ENCODE measurements at places on chromosomes 1 and 21. TPM values are rescaled to one million over a fixed set of nuclear protein-coding genes. Genes with fewer than 3 reads are reported as not detected.

DNA sequence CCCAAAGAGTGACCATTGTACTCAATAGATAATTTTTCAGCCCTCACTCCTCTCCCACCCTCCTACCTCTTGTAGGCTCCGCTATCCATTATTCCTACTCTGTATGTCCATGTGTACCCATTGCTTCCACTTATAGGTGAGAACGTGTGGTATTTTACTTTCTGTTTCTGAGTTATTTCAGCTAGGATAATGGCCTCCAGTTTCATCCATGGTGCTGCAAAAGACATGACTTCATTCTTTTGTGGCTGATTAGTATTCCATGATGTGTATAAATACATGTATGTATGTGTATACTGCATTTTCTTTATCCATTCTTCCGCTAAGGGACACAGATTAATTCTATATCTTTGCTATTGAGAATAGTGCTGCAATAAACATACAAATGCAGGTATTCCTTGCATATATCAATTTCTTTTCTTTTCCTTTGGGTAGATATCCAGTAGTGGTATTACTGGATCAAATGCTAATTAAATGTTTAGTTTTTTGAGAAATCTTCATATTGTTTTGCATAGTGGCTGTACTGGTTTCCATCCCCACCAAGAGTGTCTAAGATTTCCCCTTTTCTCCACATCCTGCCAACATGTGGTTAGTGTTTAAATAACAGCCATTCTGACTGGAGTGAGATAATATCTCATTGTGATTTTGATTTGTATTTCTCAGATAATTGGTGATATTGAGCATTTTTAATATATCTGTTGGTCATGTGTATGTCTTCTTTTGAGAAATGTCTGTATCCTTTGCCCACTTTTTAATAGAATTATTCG is 4.9 kb downstream of the LY9 start:
- DNase-seq: no peak
- no peaks in the 10 kb centered on the region for H3K4me1 ChIP-seq
- H3K36me3 ChIP-seq: no peaks in the 10 kb centered on the region

- no peak overlapping the region for H3K27ac ChIP-seq
- H3K36me3 ChIP-seq: no peaks in the 10 kb centered on the region
- H3K4me3 ChIP-seq: no peak overlapping the region
- DNase-seq: peak; percentile 11
These were observed 397.1 kb upstream of the VAMP3 start for GRCh38 chr1:7373876-7374562.

DNA sequence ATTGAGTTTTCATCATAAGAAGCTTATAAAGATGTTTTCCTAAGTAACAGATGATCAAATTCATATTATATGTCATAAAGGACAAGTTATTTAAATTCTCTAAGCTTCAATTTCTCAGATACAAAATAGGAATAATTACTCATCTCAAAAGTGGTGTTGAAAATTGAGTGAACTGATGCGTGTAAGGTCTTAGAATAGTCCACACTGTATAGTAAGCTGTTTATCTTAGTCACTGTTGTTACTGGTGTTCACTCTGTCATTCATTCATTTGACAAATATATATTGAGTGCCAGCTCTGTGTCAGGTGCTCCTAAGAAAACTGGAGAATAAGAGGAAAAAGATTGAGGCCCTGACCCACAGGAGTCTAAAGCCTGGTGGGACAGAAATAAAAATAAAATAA is 186.3 kb upstream of the BRINP3 start:
- H3K27me3 ChIP-seq: no peaks in the 10 kb centered on the region
- no peak overlapping the region for H3K27ac ChIP-seq
- DNase-seq: no peak
- no peaks in the 10 kb centered on the region for H3K36me3 ChIP-seq
- no peaks in the 10 kb centered on the region for H3K4me1 ChIP-seq
- no peak overlapping the region for H3K4me3 ChIP-seq

GRCh38 chr1:48869116-48869893 is 92.6 kb upstream of the BEND5 start:
- no peak for DNase-seq

- no peaks in the 10 kb centered on the region for H3K36me3 ChIP-seq
- no peaks in the 10 kb centered on the region for H3K27me3 ChIP-seq
- DNase-seq: peak; percentile 90
- H3K4me3 ChIP-seq: no peak overlapping the region
- peaks cover 12% of the 10 kb centered on the region for H3K4me1 ChIP-seq
- no peak overlapping the region for H3K27ac ChIP-seq
These were observed 33.7 kb downstream of the TTC39A start for GRCh38 chr1:51296383-51297357.

DNA sequence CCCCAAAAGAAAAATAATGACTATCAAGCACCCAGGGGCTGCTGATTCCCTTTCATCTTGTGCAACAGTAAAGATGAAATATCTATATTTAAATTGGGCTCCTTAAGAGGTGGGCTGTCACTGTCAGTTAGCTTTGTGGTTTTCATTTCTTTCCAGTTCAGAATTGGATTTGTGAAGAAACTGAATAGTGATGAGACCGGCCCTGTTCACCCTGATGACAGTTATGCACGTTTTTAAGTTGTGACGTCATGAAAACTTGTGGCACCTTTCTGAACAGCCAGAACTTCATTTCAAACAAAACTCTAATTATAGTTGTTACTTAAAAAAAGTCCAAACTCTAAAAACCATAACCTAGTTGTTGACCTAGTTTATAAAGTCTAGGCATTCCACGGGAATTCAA is 125.9 kb downstream of the RUNX1 start:
- H3K27me3 ChIP-seq: no peaks in the 10 kb centered on the region
- no peaks in the 10 kb centered on the region for H3K4me1 ChIP-seq
- no peak overlapping the region for H3K4me3 ChIP-seq
- H3K36me3 ChIP-seq: no peaks in the 10 kb centered on the region

DNA sequence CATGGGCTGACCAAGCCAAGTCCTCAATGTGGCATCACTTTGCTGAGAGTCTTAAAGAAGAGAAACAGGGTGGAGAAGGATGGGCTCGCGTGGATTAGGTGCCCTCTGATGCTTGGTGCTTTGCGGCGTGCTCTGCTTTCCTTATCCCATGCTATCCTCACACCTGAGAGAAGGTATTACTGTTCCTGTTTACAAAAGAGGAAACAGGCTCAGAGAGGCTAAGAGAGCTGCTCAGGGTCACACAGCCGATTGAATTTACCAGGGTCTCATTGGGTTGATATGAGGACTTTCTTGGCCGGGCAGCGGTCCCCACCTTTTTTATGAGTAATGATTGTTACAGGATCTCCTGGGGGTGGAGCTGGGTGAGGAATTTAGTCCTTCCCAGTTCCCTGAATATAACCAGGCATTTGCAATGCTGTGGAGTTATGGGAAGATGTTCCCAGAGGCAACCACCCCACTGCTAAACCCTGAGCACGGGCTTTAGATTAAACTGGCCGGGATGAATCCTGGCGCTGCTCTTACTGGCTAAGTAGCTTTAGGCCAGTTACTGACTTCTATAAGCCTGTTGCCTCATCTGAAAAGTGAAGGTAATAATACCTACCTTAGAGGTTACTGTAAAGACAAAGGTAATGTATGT is 4.5 kb downstream of the ASCL5 start:
- H3K4me1 ChIP-seq: no peaks in the 10 kb centered on the region
- no peaks in the 10 kb centered on the region for H3K36me3 ChIP-seq
- H3K4me3 ChIP-seq: no peak overlapping the region
- H3K27ac ChIP-seq: no peak overlapping the region
- H3K27me3 ChIP-seq: no peaks in the 10 kb centered on the region
- no peak for DNase-seq

- DNase-seq: no peak
- no peak overlapping the region for H3K27ac ChIP-seq
- H3K4me1 ChIP-seq: peaks cover 5% of the 10 kb centered on the region
- no peaks in the 10 kb centered on the region for H3K27me3 ChIP-seq
These were observed 56.9 kb downstream of the ENAH start for GRCh38 chr1:225595974-225596551.

- H3K4me3 ChIP-seq: no peak overlapping the region
- no peak overlapping the region for H3K27ac ChIP-seq
- H3K36me3 ChIP-seq: no peaks in the 10 kb centered on the region
- H3K4me1 ChIP-seq: no peaks in the 10 kb centered on the region
- no peaks in the 10 kb centered on the region for H3K27me3 ChIP-seq
These were observed 106.3 kb upstream of the GUCA2B start for GRCh38 chr1:42046761-42047507.

DNA sequence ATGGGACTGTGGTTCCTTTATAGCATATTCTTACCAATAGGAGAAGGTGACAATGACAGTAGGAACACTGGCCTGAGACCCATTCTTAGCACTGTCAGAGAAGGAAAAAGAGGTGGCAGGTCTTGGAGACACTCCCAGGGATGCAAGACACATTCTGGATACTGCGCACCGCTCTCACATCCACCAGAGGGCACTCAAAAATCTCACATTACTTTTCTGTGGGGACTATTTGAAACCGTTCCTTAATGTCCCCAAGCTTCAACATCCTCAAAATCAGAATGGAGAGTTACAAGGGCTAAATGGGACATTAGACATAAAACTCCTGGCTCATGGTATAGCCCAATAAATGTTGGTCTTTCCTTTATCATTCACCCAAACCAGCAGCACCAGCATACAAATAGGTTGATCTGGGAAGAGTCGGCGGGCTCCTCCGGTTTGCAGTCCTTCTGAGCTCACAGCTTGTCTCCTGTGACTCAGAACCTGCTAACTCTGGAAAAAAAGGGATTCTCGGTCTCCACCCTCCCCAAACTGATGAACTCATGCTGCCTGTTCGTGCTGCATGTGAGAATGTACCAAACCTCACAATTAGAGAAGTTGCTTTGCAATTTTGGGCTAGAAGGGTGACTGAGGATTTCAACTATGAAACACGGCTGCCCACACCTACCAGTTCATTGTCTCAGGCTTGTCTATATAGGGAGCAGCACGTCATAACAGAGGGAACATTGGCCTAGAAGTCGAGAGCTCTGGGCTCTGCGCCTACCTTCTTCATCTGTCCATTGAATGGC is 40.2 kb downstream of the IL12RB2 start:
- no peak for DNase-seq
- H3K36me3 ChIP-seq: no peaks in the 10 kb centered on the region
- no peaks in the 10 kb centered on the region for H3K27me3 ChIP-seq

DNA sequence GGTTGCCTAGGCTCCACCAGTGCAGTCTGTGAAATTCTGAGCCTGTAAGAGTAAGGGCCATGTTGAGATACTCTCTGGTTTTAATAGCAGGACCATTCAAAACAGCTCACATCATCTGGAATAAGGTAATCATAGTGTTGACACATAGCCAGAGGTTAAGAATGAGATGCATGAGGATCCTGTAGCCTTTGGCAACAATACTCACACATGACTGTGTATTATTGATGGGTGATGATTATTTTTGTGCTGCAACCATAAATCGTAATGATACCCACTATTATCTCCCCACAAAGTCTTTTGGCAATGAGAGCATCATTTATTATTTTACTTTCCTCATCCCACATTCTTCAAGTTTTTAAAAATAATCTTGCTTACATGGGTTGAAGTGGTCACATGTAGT is 35.5 kb downstream of the KCNK2 start:
- DNase-seq: no peak
- H3K36me3 ChIP-seq: no peaks in the 10 kb centered on the region
- H3K27me3 ChIP-seq: no peaks in the 10 kb centered on the region
- H3K27ac ChIP-seq: no peak overlapping the region
- no peak overlapping the region for H3K4me3 ChIP-seq
- no peaks in the 10 kb centered on the region for H3K4me1 ChIP-seq

- no peaks in the 10 kb centered on the region for H3K27me3 ChIP-seq
- H3K4me1 ChIP-seq: no peaks in the 10 kb centered on the region
- H3K27ac ChIP-seq: no peak overlapping the region
- no peak for DNase-seq
These were observed 84.6 kb upstream of the SERBP1 start for GRCh38 chr1:67514786-67515185.

- no peaks in the 10 kb centered on the region for H3K4me1 ChIP-seq
- H3K36me3 ChIP-seq: no peaks in the 10 kb centered on the region
- H3K27me3 ChIP-seq: no peaks in the 10 kb centered on the region
- H3K27ac ChIP-seq: no peak overlapping the region
- no peak overlapping the region for H3K4me3 ChIP-seq
These were observed 388.2 kb downstream of the USP25 start for GRCh38 chr21:16117851-16118590.

- H3K27ac ChIP-seq: no peak overlapping the region
- H3K36me3 ChIP-seq: no peaks in the 10 kb centered on the region
- peaks cover 23% of the 10 kb centered on the region for H3K4me1 ChIP-seq
- no peaks in the 10 kb centered on the region for H3K27me3 ChIP-seq
- no peak for DNase-seq
These were observed 40.7 kb downstream of the ARHGEF11 start for GRCh38 chr1:157004806-157005205.

- DNase-seq: no peak
- peaks cover 65% of the 10 kb centered on the region for H3K36me3 ChIP-seq
- H3K4me1 ChIP-seq: peaks cover 30% of the 10 kb centered on the region
- H3K4me3 ChIP-seq: no peak overlapping the region
These were observed 62.1 kb downstream of the SLC66A1 start for GRCh38 chr1:19374083-19374801.

- H3K4me1 ChIP-seq: peaks cover 3% of the 10 kb centered on the region
- H3K27me3 ChIP-seq: no peaks in the 10 kb centered on the region
- no peak overlapping the region for H3K27ac ChIP-seq
These were observed 655.4 kb downstream of the LTN1 start for GRCh38 chr21:28337315-28337714.

DNA sequence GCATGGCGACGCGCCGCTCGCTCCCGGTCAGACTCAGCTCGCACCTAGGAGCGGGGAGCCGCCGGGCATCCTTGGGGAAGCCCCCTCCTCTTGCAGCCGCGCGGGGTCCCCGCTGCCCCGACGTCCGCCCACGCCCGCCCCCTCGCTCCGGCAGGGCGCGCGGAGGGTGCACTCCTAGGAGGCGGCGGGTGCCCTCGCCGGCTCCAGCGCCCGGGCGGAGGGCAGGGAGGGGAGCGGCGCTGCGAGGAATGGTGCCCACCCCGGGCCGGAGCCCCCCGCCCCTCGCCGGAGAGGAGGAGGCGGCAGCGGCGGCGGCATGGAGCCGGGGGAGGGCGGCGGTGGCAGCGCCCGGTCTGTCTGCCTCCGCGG is 488 bp downstream of the FAM78B start:
- no peaks in the 10 kb centered on the region for H3K27me3 ChIP-seq
- H3K27ac ChIP-seq: no peak overlapping the region
- H3K36me3 ChIP-seq: no peaks in the 10 kb centered on the region
- peak overlapping the region; percentile 28 for H3K4me3 ChIP-seq
- no peak for DNase-seq

DNA sequence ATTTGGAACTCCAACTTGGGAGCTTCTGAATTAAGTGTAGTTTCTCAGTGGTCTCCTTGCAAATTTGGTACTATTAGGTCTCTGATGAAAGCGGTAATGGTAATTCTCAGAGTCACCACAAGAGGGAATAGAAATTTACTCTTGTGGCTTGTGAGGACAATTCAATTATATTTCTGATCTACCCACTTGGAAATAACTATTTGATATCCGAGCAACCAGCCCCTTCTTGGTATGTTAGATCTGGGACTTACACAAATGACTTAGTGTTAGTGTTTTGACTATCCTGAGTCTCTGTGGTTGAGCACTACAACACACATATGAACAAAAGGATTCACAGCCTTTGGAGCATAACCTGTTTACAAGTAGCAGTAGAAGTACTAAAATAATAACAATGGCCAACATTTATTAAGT is 68.1 kb downstream of the RPS6KA1 start:
- no peaks in the 10 kb centered on the region for H3K27me3 ChIP-seq
- H3K4me1 ChIP-seq: peaks cover 9% of the 10 kb centered on the region
- H3K4me3 ChIP-seq: no peak overlapping the region
- no peak for DNase-seq
- H3K36me3 ChIP-seq: no peaks in the 10 kb centered on the region

GJC2 gene
- 4.7 TPM for total RNA-seq

BNIPL gene
- 9.5 TPM for total RNA-seq

TMEM39B gene
- total RNA-seq: 9.4 TPM

CYYR1 gene
- total RNA-seq: 11.3 TPM

AKR7A3 gene
- not detected for total RNA-seq

DDAH1 gene
- 57.6 TPM for total RNA-seq

PTCH2 gene
- 0.30 TPM for total RNA-seq

IBA57 gene
- 15.0 TPM for total RNA-seq

FCGR3B gene
- total RNA-seq: 33.5 TPM

HPDL gene
- total RNA-seq: 0.37 TPM

Measured in upper lobe of left lung (tissue), 6 donors.